ENCODE measurements at places on chromosomes 3 and 15. TPM values are rescaled to one million over a fixed set of nuclear protein-coding genes. Genes with fewer than 3 reads are reported as not detected.

DNA sequence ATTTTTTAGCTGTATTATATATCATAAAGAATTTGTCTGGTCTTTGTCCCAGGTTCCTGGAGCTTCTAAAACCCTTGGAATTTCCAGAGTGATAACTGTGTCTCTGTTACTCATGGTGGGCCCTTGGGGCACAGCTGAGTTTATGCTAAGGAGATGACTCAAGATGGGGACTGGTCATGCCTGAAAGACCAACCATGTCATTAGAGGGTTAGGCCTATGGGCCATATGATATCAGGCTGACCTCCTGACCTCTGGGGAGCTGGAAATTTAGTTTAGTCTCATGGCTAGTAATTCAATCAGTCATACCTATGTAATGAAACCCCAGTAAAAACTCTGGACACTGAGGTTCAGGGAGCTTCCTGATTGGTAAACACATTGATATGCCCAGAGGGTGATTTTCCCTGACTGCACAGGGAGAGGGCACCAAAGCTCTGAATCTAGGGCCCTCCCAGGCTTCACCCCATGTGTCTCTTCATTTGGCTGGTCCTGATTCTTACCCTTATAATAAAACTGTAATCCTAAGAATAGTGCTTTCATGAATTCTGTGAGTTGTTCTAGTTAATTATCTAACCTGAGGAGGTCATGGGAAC is 69.6 kb downstream of the EEFSEC start:
- no peak overlapping the region for H3K27ac ChIP-seq
- H3K27me3 ChIP-seq, result no peaks in the 10 kb centered on the region
- DNase-seq, result no peak
- H3K4me1 ChIP-seq, result no peaks in the 10 kb centered on the region

DNA sequence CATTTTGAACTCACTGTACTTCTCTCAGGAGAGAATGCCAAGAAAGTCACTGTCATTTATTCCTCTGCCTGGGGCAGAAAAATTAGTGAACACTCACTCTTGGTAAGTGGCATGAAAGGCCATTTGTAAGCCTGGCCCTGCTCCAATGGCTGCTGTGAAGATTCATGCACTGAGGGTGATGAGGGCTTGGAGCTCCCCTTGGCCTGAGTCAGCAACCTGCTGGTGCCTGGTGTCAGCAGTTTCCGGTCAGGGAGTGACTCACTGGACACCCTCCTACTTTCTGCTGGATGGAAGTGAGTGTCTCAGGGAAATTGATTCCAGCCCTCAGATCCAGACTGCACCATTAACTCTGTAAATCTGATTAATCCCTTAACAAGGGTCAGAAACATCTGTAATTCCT is 37.6 kb downstream of the TRA2B start:
- DNase-seq, result no peak
- no peaks in the 10 kb centered on the region for H3K4me1 ChIP-seq
- no peaks in the 10 kb centered on the region for H3K27me3 ChIP-seq

- no peak overlapping the region for H3K27ac ChIP-seq
- peaks cover 22% of the 10 kb centered on the region for H3K4me1 ChIP-seq
- H3K36me3 ChIP-seq, result no peaks in the 10 kb centered on the region
- DNase-seq, result no peak
- H3K27me3 ChIP-seq, result no peaks in the 10 kb centered on the region
Observed at GRCh38 chr3:133475245-133476010, 75.6 kb downstream of the BFSP2 start.

The AGBL1 gene
- total RNA-seq, result not detected

The SERINC4 gene
- total RNA-seq, result not detected
